ENCODE measurements at places on chromosomes 4 and X. TPM values are rescaled to one million over a fixed set of nuclear protein-coding genes. Genes with fewer than 3 reads are reported as not detected.

Gene FDCSP
- not detected for total RNA-seq

Gene RTL5
- total RNA-seq, result 1.0 TPM

Gene FAM53A
- total RNA-seq, result 15.3 TPM

Gene LCORL
- 16.8 TPM for total RNA-seq

Gene RASL11B
- not detected for total RNA-seq

Gene FABP2
- not detected for total RNA-seq

Gene MTMR8
- total RNA-seq, result not detected

Gene DMD
- 3.5 TPM for total RNA-seq

Gene GUCY1A1
- total RNA-seq, result not detected

Gene BMP3
- total RNA-seq, result 0.11 TPM

Gene ARX
- total RNA-seq, result not detected

Gene PPBP
- not detected for total RNA-seq

Gene POLA1
- total RNA-seq, result 6.7 TPM

Gene CXXC4
- total RNA-seq, result not detected

Gene SPP1
- 3.1 TPM for total RNA-seq

Gene MND1
- 1.2 TPM for total RNA-seq

Gene OPRPN
- not detected for total RNA-seq

Gene ARMCX1
- 29.0 TPM for total RNA-seq

Gene HSFX3
- not detected for total RNA-seq

Gene MAGEB10
- not detected for total RNA-seq

Gene NAA11
- not detected for total RNA-seq

Gene TRPC5OS
- not detected for total RNA-seq

Gene NSUN7
- not detected for total RNA-seq

Gene RASGEF1B
- total RNA-seq, result not detected

Gene TKTL2
- not detected for total RNA-seq

Gene DTHD1
- not detected for total RNA-seq

Gene CT45A10
- total RNA-seq, result not detected

Gene TMEM47
- 188 TPM for total RNA-seq

Gene MAGEA4
- not detected for total RNA-seq

Gene SCFD2
- 36.3 TPM for total RNA-seq

Gene TMPRSS11B
- total RNA-seq, result not detected

Gene TCEAL6
- total RNA-seq, result not detected

Gene ADD1
- 219 TPM for total RNA-seq

Gene GABRB1
- total RNA-seq, result not detected

Gene GAGE2A
- total RNA-seq, result not detected

Gene IL9R
- not detected for total RNA-seq

Gene DDX53
- total RNA-seq, result not detected

Gene GPR34
- total RNA-seq, result not detected

Gene MAGEA10
- total RNA-seq, result not detected
